Activated CD4-positive, alpha-beta T cell treated with anti-CD3 and anti-CD28 coated beads, Interleukin-2, amount 10 ng/mL, durations not matched to agents 7 days and 5 days (primary cell): ENCODE measurements at places on chromosomes 11 and 22. TPM values are rescaled to one million over a fixed set of nuclear protein-coding genes. Genes with fewer than 3 reads are reported as not detected.

TESMIN gene
- 8.1 TPM for total RNA-seq

SCGB2A2 gene
- total RNA-seq, result not detected

OR52I1 gene
- total RNA-seq, result not detected

KCNJ11 gene
- total RNA-seq, result 1.2 TPM

DNA sequence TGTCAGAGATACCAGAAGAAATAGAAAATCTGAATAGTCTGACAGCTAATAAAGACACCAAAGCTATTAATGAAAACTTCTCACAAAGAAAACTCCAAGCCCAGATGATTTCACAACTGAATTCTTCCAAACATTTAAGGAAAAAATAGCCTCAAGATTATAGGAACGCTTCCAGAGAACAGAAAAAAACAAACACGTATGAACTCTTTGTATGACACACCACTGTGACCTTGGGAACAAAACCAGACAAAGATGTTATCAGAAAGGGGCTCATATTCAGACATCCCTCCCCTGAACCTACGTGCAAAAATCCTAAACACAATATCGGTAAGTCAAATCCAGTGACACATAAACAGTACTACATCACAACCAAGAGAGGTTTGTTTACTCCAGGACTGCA, 23.5 kb downstream of the CERK start:
- DNase-seq, result no peak

DNA sequence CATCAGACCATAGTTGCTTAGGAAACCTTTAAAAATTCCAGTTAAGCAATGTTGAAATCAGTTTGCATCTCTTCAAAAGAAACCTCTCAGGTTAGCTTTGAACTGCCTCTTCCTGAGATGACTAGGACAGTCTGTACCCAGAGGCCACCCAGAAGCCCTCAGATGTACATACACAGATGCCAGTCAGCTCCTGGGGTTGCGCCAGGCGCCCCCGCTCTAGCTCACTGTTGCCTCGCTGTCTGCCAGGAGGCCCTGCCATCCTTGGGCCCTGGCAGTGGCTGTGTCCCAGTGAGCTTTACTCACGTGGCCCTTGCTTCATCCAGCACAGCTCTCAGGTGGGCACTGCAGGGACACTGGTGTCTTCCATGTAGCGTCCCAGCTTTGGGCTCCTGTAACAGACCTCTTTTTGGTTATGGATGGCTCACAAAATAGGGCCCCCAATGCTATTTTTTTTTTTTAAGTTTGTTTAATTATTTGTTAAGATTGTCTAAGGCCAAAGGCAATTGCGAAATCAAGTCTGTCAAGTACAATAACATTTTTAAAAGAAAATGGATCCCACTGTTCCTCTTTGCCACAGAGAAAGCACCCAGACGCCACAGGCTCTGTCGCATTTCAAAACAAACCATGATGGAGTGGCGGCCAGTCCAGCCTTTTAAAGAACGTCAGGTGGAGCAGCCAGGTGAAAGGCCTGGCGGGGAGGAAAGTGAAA, 73.4 kb downstream of the NCAPD3 start:
- no peak for DNase-seq
